ENCODE measurements at places on chromosomes 3 and 15. TPM values are rescaled to one million over a fixed set of nuclear protein-coding genes. Genes with fewer than 3 reads are reported as not detected.

The PAK2 gene
- 48.1 TPM for total RNA-seq

DNA sequence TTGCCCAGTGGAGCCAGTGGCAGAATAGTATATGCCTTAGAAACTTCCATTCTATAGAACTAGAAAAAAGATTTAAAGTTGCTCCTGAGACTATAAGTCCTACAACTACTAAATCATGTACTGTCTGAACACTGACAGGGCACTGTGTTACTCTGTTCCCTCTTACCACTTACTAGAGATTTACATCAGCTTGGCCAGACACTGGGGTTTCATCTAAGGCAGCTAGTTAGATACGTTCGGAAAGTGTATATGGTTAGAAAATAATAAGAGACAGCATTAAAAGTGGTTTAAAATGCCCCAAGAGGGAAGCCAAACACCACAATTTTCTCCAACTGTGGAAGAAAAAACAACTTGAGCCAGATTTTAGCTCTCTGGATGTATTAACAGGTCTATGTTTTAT is 97.1 kb downstream of the FBN1 start:
- no peak for DNase-seq

- DNase-seq, result no peak
Measured at GRCh38 chr3:159865041-159865579, 123.5 kb upstream of the IL12A start.

The SNUPN gene
- total RNA-seq, result 24.1 TPM

DNA sequence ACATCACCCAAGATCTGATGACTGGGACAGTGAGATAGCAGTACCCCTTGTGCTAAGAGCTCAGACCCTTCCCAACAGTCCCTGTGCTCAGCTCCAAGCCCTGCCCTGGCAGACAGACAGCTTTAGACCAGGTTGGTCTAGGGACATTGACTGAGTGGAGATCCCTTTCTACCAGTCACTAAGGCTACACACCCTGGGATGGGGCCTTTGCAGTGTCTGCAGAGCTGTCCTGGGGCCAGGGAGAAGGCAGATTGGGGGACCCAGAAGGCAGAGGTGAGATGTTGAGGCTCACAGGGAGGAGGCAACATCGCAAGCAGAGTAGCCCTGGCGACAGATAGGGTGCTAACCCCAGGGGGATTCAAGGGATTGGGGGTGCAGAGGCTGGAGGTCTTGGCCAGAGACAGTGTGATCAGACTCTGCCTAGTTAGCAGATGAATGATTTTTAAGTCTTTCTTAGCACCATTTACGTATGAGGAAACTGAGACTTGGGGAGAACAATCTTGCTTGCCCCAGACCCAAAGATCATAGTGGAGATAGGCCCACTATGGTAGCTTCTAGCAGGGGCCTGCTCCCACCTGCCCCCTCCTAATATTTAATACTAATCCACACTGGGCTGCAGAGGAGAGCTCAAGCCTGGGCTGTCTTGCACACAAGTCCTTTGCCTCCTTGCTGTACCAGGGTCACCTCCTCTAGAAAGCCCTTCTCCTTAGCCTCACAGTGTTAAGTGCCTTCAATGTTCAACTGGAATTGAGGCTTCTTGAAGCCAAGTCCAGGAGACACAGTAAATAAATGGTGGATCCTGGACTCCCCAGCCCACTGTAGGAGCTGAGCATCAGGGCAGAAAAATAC is 32.6 kb downstream of the HMCES start:
- no peak for DNase-seq

- no peak for DNase-seq
Measured at GRCh38 chr3:171013822-171014748, 12.4 kb downstream of the SLC2A2 start.

GRCh38 chr3:192409838-192410683 is 317.3 kb downstream of the FGF12 start:
- DNase-seq, result peak; percentile 42

Data from frontal cortex (tissue), 4 donors.